ENCODE measurements at places on chromosomes 5 and 9. TPM values are rescaled to one million over a fixed set of nuclear protein-coding genes. Genes with fewer than 3 reads are reported as not detected.

The ZNF354B gene
- total RNA-seq: 49.7 TPM

The CDH18 gene
- total RNA-seq: 2.1 TPM

The IL3 gene
- not detected for total RNA-seq

The TAL2 gene
- not detected for total RNA-seq

The FBP2 gene
- not detected for total RNA-seq

The KIF4B gene
- not detected for total RNA-seq

The MXD3 gene
- 4.1 TPM for total RNA-seq

The UGT3A2 gene
- not detected for total RNA-seq

The CDO1 gene
- total RNA-seq: 33.9 TPM

The KCNMB1 gene
- total RNA-seq: 5.7 TPM

The PCDHGB1 gene
- 7.4 TPM for total RNA-seq

The KCNV2 gene
- total RNA-seq: not detected

The OBP2B gene
- not detected for total RNA-seq

The LAMC3 gene
- total RNA-seq: 58.5 TPM

The GLDC gene
- total RNA-seq: 0.26 TPM

The AHRR gene
- not detected for total RNA-seq

The GCNT4 gene
- 4.0 TPM for total RNA-seq

The NR5A1 gene
- 0.58 TPM for total RNA-seq
